ENCODE measurements at places on chromosomes 13 and 19. TPM values are rescaled to one million over a fixed set of nuclear protein-coding genes. Genes with fewer than 3 reads are reported as not detected.

GRCh38 chr13:61109741-61110140 lies 305.9 kb downstream of the PCDH20 start:
- DNase-seq, result no peak

DIS3 gene
- 19.6 TPM for polyA plus RNA-seq

LYPD5 gene
- polyA plus RNA-seq, result 13.0 TPM

DNA sequence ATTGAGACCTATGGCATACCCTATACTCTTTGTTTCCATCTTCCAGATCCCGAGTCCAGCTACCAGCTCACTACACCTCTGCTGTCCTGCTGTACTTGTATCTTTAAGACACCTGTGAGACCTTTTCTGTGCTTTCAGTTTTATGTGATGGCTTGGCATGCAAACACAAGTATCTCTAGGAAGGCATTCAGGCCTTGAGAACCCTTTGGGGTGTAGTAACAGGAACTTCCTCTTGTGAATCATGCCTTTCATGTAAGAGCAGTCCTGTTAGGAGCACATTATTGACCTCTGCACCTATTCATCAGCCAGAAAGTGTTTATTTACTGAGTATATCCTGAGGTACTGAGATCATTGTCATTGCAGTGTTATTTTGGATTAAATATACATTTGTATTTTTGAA lies 87.0 kb upstream of the HTR2A start:
- peak; percentile 73 for DNase-seq

DNA sequence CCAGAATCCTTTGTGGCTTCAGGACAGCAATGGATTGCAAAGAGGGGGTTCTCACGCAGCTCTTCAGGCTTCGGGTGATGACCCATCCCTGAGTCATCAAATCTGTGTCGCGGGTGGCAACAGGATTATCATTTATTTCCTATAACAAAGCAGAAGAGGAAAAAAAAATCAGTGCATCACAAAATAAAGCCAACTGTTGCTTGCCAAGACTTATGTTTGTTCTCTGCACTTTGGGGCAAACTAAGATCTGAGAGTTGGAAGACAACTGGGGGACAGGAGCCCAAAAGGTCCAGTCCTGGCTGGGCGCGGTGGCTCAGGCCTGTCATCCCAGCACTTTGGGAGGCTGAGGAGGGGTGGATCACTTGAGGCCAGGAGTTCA lies 6.4 kb downstream of the GNA15 start:
- DNase-seq, result peak; percentile 87

GRCh38 chr19:4969772-4970531 lies 1.0 kb downstream of the KDM4B start:
- peak; percentile 27 for DNase-seq

MBD3L2 gene
- polyA plus RNA-seq, result not detected

- DNase-seq, result peak; percentile 16
Observed at GRCh38 chr19:703651-704446, 4.9 kb upstream of the PALM start.

GRCh38 chr13:44758630-44759383 lies 182.7 kb upstream of the TSC22D1 start:
- DNase-seq, result peak; percentile 92

DNA sequence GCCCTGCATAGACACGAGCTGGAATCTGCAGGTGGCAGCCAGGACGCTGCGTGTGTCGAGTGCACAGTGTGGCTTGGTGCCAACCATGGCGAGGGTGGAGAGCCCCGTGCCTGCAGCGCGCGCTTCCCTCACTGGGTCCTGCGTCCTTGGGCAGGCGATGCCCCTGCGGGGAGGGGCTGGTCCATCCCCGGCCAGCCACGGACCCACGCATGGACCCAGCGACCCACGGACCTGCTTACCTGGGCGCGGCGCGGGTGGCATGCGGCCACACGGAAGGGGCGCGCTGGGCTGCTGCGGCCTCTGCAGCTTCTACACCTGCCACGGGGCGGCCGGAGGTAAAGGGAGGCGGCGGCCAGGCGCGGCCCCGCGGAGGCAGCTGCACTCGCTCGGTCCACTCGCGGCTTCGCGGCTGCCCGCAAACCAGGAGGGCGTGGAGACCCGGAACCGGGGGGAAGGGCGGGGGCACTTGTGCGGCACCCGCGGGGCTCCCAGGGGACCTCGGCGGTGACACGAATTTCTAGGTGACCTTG lies 569 bp upstream of the MCF2L start:
- no peak for DNase-seq

DNA sequence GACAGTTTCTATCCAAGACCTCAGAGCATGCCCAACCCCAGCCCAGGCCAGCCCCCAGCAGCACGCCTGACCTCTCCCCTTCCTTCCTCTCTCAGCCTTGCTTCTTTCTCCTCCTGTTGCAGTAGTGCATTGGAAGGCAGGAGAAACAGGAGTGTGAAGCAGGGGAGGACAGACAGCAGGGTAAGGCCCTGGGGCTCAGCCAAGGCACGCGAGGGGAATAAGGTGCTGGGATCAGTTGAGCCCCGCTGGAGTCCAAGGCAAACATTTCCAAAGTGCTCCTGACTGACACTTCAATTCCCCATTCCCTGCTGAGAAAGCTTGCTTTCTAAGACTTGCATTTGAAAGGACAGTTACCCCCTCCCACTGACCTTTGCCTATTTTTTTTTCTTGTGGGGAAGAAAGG lies 73.1 kb upstream of the OLFM4 start:
- DNase-seq, result no peak

WDR88 gene
- not detected for polyA plus RNA-seq

DNA sequence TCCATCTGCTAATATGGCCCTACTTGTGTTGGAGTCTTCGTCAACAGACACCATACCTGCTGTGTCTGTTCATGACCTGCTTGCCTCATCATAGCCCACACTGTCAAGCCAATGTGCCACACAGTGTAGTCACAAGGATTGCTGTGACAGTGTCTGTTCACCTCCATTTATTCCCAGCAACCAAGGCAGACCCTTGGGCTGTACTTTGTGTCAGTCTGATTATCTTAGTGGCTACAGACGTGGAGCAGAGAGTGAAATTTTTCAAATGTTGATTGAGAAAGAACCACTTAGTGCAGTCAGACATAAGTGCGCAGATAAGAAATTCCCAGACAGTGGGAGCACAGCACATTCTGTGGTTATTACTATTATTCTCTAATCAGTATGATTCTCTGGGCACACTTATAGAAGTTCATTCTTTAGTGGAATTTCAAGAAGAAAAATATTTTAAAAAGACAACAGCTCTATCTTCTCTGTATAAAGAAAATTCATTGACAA lies 184.6 kb downstream of the GPC6 start:
- no peak for DNase-seq

DNA sequence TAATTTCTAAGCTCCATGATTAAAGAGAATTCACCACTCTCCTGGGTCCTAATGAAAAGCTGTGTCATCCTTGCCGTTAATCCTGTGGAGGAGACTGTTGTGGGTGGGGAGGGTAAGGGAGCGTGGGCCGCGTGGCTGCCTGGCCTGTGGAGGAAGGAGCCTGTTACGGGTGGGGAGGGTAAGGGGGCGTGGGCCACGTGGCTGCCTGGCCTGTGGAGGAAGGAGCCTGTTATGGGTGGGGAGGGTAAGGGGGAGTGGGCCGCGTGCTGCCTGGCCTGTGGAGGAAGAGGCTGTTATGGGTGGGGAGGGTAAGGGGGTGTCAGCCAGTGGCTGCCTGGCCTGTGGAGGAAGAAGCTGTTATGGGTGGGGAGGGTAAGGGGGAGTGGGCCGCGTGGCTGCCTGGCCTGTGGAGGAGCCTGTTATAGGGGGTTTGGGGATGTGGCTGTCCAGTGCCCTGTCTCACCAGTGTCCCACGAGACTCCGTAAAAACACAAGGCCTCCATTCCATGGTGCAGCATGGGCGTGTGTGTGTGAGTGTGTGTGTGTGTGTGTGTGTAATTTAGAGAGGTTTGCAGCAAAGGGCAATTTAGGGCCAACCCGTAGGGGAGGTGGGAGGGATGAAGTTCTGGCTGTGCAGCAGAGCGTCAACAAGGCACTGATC lies 15.6 kb upstream of the DCUN1D2 start:
- DNase-seq, result no peak

DNA sequence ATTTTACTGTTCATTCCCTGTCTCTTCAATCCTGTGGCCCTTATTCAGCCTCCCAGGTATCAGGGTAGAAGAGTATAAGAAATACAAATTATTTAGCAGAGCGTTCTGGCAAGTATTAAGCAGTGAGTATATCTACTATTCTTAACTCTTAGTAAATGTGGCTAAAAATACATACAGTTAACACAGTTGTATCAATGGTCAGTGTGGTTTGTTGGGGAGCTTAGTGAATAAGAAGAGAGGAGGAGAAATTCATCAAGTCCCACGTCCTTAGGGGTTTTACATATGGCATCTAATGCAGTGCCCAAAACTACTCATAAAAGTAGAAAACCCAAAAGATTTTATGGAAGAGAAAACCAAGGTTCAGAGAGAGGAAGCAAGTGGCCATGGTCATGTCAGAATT lies 691.0 kb upstream of the SGCG start:
- no peak for DNase-seq
